ENCODE measurements at places on chromosomes 3 and 15.

- no peak for DNase-seq
These were observed 55.4 kb downstream of the PDZRN3 start for GRCh38 chr3:73569246-73569760.

DNA sequence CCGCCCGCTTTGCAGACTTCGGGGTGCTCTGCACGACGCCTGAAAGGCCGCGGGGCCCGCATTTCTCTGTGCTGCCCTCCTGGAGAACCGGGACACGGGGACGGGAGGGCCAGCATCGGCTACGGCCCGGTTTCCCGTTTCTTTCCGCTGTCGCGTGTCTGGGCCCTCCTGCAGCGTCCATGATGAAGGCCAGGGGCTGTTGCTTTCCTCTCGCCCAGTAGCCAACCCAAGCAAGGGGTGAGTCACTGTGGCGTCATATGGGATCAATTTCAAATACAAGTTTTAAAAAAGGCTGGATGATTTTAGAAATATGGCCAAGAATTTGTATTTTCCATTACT, 435 bp downstream of the SLC35G2 start:
- DNase-seq = peak; percentile 11

GRCh38 chr3:158773845-158774830, 27.7 kb upstream of the MFSD1 start:
- no peak for DNase-seq

DNA sequence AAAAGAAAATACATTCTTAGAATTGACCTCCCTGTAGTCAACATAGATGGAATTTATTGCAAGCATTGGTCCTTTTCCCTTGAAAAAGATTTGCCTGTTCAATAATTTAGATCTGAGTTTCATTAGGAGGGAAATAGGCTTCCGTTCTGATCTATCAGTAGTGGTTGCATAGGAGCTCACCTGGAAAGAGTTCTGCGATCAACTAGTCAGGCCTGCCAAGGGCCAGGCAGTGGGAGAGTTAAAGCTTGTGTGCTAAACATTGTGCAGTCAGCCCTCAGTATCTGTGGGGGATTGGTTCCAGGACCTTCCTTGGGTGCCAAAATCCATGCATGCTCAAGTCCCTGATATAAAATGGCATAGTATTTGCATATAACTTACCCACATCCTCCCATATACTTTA, 29.6 kb upstream of the IDH2 start:
- no peak for DNase-seq

- no peak for DNase-seq
These were observed 20.0 kb downstream of the MYO1E start for GRCh38 chr15:59352683-59353082.

- DNase-seq = no peak
These were observed 148.7 kb upstream of the TGFBR2 start for GRCh38 chr3:30457726-30458125.

GRCh38 chr3:197028728-197029510, 698 bp downstream of the MELTF start:
- no peak for DNase-seq

DNA sequence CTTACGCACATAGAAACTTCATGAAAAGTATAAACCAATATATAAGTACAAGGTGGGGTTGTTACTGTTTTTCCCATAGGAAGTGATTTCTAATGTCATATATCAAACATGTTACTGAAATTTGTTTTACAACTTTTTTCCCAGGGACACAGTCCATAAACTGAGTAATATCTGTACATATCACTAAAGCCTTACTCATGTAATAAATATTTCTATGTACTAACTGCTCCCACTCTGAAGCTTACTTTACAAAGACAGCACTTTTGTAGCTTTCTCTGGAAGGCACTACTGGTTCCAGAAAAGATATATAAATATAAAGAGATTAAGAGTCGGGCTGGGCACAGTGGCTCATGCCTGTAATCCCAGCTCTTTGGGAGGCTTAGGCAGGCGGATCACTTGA, 91.7 kb downstream of the MYO5A start:
- DNase-seq = no peak

GRCh38 chr3:18830087-18830486, 318.2 kb upstream of the KCNH8 start:
- no peak for DNase-seq

GRCh38 chr3:109532257-109533216, 195.2 kb upstream of the DPPA4 start:
- DNase-seq = peak; percentile 11

DNA sequence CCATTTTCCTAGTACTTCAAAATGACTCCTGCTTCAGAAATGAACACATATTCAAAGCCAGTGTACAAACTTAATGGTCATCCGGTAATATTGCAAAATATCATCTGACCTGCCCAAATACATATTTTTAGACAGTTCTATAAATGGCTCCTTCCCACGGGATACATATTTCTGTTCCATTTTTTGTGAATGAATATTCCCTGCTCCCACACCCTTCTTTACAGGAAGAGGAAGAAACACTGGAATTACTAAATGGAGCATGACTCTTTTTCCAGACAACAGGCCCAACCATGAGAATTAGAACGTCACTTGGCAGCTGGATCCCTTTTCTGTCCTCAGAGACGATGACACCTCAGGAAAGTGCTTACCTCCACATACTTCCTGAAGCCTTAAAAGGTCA, 38.0 kb upstream of the CBLB start:
- DNase-seq = no peak

- no peak for DNase-seq
These were observed 13.4 kb downstream of the TMEM207 start for GRCh38 chr3:190436331-190436730.

DNA sequence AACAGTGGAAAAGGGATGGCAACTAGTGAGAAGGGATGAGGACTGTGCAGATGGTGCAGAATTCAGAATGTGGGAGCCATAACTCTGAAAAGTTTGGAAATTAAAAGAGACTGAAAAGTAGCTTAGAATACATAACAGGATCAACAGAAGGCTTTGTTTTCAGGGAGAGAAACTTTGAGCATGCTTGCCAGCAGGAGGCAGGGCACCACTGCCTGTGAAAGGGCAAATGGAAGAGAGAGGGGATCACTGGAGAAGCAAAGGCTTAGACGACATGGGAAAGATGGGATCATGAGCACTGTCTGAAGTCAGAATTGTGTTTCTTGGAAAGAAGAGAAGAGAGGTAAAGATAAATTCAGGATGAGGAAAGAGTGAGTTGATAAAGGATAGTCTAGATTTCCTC, 99.6 kb downstream of the ABI3BP start:
- DNase-seq = no peak

GRCh38 chr3:194494951-194495374, 8.2 kb upstream of the ATP13A3 start:
- DNase-seq = no peak

GRCh38 chr3:104832530-104832929, 534.2 kb upstream of the ALCAM start:
- DNase-seq = no peak

DNA sequence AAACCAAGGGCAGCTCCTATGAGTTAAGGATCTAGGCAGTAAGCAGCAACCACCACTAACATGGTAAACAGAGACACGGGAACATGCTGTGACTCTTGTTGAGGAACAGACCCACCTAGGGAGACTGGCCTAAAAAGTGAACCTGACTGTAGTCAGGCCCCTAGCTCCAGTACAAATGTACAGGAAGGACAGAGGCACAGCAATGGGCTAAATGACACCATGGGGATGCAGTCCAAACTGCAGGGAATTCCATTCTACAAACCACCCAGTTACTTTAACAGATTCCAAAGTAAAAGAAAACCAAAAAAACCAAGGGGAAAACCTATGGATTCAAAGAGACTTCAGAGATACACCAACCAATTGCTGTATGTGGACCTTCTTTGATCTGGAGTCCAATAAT, 28.2 kb upstream of the CGNL1 start:
- DNase-seq = no peak

DNA sequence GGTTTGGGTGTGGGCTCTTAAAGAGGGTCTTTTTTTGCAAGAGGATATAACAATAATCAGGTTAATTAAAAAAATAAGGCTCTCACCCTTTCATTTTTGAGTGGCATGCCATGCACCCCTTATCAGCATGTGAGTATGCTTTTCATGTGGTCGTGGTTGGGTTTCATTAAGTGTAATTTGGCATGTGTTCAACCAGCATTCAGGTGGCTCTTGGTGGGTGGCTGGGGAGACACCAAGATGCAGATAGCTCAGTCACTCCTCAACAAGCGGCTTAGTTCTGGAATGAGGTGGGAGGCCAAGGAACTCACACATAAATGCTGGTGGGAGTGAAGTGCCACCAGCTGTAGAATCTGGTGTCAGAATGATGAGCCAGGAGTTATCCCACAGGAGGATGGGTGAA, 66.8 kb downstream of the FLNB start:
- DNase-seq = no peak

GRCh38 chr3:187185759-187186158, 11.5 kb upstream of the RTP1 start:
- DNase-seq = no peak

- DNase-seq = no peak
These were observed 509.9 kb downstream of the MECOM start for GRCh38 chr3:169153656-169154055.

DNA sequence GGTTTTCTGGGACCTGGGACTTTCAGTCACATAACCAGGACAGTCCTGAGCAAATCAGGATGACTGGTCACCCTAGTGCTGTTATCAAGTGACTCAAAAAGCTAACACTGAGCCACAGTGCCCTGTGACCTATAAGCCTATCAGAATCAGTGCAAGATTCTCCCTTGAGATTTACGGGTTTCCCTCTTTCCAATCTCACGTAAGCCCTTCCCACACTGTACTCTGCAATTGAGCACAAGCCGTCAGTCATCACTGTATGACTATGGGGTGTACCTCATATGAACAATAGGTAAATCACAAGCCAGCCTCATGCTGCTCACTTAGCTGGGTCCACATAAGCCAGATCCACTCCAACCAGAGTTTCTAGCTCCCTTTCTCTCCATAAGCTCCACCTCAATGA, 21.0 kb upstream of the CLDN18 start:
- no peak for DNase-seq

GRCh38 chr3:161674402-161674801, 177.8 kb downstream of the OTOL1 start:
- no peak for DNase-seq

DNA sequence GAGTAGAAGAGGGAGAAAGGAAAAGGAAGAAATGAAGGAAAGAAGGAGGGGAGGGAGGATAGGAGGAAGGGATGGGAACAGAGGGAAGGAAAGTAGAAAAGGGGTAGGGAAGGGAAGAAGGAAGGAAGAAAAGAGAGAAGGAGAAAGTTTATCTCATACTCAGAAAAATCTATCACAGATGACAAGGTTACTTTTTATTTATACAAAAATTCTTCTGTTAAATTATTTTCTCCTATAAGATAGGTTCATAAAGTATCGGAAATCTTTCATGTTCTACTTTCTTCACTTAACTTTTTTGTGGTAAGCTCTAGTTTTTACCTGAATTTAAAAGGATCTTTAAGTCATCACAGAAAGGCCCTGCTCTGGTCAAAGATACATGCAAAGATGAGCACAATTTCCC, 38.1 kb downstream of the SI start:
- DNase-seq = no peak

DNA sequence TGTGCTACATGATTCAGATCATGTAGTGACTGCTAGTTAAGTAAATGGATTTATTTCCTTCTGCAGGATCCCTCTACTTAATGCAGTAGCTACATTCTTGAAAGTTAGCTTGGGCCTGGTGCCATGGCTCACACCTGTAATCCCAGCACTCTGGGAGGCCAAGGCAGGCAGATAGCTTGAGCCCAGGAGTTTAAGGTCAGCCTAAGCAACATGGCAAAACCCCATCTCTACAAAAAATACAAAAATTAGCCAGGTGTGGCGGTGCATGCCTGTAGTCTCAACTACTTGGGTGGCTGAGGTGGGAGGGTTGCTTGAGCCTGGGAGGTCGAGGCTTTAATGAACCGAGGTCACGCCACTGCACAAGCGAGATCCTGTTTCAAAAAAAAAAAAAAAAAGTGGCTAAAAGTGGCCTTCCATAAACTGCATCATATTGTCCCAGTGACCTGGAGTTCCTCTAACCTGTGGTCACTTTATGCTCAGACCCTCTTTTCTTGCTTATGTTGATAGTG, 22.0 kb downstream of the TSEN2 start:
- DNase-seq = no peak

GRCh38 chr3:193978030-193978429, 157.9 kb upstream of the HES1 start:
- DNase-seq = no peak

- no peak for DNase-seq
These were observed 639.7 kb upstream of the NR2F2 start for GRCh38 chr15:95690631-95691340.

DNA sequence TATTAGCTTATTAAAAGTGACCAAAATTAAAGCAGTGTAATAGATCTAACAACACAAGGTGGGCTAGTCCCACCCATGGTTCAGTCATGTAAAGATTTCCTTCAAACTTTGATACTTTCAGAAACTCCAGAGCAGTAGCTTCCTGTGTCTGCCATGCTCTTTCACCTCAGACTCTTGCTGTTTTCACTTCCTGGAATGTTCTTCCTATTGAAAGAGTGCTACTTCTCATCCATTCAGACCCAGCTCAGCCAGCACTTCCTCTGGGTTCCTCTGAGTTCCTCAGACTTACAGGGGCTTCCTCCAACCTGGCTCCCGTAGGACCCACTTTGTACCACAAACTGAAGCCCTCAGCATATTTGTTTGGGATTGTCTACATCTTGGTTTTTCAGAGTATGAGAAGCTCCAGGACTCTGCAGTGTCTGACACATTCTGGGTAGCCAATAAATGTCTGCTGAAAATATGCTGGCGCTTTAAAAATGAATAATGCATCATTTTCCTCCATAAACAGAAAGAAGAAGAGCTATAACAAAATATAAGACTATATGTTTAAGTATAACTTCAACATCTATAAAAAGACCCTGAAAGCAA, 18.0 kb downstream of the NCEH1 start:
- DNase-seq = no peak

DNA sequence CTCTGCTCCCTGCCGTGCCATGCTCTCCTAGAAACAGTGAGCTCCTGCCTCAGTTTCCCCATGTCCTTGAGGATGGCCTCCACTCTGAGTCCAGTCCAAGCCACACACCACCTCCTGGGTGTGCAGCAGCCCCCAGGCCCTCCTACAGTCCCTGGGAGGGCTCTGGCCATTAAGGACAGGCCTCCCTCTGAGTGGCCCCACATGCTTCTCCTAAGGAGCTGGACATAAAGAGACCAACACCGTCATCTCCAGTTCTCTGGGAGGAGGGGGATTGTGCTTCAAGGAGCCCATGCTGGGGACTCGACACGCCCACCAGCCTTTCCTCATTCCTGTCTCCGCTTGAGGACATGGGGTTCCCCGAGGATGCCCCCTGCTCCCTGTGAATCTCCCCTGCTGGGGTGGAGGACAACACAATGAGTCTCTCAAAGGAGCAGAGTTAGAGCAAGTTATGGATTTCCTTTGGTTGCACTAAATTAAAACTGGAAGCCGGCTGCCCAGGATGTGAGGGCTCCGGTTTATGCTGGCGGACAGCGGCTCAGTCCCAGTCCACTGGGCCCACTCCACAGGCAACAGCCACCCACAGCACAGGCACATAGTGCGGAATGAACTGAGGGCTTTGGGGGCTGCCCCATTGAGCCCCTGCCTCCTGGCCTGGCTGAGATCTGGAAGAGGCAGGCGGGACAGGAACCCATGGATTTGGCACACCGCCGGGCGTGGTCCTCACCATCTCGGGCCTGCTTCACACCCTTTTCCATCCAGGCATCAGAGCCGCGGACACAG, 165.6 kb upstream of the IQSEC1 start:
- DNase-seq = no peak

GRCh38 chr3:25603703-25604102, 61.0 kb downstream of the TOP2B start:
- DNase-seq = no peak

GRCh38 chr15:98682992-98683701, 34.8 kb downstream of the IGF1R start:
- DNase-seq = no peak
